ENCODE measurements at places on chromosomes 11 and 22.

GRCh38 chr11:30326114-30326778 lies 3.3 kb downstream of the ARL14EP start:
- DNase-seq = peak; percentile 10

GRCh38 chr11:111001081-111001430 lies 244.5 kb upstream of the POU2AF2 start:
- DNase-seq = peak; percentile 76

- no peak for DNase-seq
Observed at GRCh38 chr22:19865141-19865829, 10.6 kb upstream of the GNB1L start.

GRCh38 chr11:112963368-112963955 lies 2.2 kb downstream of the NCAM1 start:
- no peak for DNase-seq

DNA sequence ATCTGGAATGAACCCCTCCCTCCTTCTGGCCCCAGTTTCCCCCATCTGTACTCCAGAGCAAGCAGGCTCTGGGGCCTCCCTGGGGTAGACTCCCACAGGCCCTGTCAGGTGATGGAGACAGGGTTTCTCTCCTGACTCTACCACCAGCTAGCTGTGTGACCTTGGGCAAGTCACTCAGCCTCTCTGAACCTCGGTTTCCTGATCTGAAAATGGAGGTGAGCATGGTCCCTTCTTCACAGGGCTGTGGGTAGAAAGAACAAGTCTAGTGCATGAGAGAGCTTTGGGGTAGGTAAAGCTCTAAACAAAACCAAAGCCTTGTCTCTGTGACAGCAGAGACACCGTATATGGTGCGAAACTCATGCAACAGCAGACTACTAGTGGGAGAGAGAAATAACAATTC lies 5.6 kb downstream of the CD5 start:
- no peak for DNase-seq

GRCh38 chr11:77101043-77101537 lies 1.6 kb upstream of the OMP start:
- peak; percentile 22 for DNase-seq

- no peak for DNase-seq
Observed at GRCh38 chr11:83105168-83105567, 33.5 kb upstream of the RAB30 start.

GRCh38 chr11:95920460-95921105 lies 3.3 kb downstream of the MTMR2 start:
- DNase-seq = peak; percentile 49

- no peak for DNase-seq
Observed at GRCh38 chr22:20027966-20028854, 7.3 kb downstream of the TANGO2 start.

DNA sequence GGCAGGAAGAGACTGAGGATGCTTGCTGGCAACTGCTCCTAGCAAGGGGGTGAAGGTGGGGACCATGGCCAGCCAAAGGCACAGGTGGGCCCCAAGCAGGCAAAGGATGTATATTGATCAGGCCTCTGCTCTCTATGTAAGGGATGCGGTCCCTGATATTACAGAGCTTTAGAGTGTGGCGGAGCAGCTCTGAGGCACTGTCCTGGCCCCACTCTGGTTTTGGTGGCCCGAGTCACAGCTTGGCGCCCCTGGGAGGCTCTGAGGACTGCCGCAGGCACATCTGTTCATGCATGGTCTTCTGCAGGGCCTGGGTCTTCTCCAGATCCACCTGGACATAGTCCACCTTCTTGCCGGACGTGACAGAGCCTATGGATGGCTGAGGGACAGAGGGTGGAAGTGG lies 45.5 kb downstream of the GAB4 start:
- no peak for DNase-seq

DNA sequence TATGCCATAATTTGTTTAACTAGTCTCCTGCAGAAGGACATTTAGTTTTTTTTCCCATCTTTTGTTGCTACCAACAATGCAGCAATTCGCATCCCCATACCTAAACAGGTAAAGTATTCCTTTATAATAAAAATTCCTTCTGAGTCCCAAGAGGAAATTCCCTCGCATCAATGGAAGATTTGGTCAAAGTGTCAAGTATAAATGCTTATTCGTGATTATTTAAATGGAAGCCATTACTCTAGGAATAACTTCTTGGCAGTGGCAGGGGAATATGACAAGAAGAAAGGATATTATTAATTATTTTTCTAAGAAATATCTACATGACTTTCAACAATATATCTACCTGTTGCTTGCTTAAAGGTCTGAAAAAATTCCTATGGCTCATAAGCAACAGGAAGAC lies 25.6 kb downstream of the RNF141 start:
- no peak for DNase-seq

DNA sequence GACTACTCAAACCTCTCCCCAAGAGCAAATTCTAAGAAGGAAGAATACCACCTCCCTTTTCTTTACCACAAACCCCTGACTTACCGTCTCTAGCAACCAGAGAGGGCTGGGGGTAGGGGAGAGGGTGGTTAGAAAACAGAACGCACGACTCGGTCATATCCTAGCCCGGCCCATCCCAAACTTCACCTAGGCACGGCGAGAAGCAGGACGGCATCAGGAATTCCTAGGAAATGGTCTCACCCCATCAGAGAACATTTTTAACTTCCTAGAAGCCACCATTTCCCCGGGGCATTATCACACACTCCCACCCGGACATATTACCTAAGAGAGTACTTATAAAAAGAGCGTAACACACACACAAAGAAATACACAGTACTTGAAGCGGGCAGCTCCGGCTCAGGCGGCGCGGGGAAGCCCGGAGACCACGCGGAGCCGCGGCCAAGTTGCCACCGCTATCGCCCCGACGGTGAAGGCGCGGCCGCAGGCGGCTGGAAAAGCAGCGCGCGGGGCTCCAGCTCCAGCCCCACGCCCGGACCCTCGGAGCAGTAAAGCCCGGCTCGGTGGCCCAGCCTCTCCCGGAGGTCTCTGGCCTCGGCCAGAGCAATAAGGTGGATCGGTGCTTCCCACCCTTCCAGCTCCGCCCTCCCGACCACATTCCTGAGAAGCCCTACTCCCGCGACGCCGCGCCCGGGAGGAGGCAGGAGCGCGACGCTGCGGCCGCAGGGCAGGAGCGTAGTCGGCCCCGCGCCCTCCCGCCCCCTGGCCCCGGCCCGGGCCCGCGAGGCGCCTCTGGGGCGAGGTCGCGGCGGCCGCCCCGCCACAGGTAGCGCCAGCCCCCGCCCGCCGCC lies 878 bp downstream of the RRAS2 start:
- DNase-seq = peak; percentile 68

- DNase-seq = peak; percentile 65
Observed at GRCh38 chr11:44575288-44575672, 9.8 kb downstream of the CD82 start.

- no peak for DNase-seq
Observed at GRCh38 chr11:67283481-67283963, 5.6 kb upstream of the ANKRD13D start.

GRCh38 chr11:37643968-37644367 lies 1045.9 kb upstream of the RAG2 start:
- no peak for DNase-seq

DNA sequence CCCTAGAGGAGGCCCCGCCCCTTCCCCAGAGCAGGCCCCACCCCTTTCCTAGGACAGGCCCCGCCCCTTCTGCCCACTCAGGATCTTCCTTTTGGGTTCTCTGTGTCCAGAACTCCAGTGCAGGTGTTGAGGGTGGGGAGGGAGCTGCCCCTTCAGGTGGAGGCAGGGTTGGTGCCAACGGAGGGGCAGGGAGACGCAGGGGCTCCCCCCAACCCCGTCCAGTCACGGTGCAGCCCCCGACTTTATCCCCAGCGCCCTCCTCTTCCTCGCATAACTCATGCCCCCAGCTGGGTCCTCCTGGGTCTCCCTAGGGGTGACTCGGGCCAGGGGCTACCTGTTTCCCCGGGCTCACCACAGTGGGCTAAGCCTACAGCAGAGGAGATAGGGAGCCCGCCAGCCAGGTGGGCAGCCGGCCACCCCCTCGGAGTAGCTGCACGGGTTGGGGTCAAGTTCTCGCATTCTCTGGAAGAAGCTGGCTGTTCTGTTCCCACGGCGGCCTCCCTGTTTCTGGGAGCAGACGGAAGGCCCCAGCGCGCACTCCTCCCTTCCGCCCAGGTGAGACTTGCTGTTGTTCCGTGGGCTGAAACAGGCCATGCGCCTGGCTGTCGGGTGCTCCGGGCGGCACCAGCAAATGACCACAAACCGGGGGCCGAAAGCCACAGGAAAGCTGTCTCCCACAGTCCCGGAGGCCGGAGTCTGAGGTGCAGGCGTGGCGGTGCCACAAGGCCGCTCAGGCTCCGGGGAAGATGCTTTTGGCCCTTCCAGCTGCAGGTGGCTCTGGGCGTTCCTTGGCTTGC lies 38.9 kb downstream of the MUC2 start:
- no peak for DNase-seq

DNA sequence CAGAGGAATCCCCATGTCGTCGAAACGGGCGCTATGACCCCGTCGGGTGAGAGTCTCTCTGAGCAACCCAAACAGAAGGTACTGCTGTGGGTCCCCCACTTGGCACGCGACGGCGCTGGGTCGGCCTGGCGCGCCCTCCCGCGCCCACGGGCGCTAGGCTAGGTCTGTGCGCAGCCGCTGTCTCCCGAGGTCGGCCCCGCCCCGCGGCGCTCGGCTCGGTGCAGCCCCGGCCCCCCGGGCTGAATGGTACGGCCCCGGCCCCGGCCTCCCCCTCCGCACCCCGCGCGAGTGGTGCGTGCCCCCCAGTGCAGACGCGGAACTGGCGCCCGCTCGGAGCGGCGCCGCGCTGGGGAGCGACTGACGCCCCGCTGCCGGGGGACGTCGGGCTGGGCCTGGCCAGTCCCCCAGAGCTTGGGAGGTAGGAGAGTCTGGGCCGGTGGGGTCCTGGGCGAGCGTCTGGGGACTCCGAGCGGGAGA lies at the start of gene MADD:
Gene MADD (plus strand): TSS at position 305 of the 477 bp plus-strand sequence.
- peak; percentile 78 for DNase-seq

DNA sequence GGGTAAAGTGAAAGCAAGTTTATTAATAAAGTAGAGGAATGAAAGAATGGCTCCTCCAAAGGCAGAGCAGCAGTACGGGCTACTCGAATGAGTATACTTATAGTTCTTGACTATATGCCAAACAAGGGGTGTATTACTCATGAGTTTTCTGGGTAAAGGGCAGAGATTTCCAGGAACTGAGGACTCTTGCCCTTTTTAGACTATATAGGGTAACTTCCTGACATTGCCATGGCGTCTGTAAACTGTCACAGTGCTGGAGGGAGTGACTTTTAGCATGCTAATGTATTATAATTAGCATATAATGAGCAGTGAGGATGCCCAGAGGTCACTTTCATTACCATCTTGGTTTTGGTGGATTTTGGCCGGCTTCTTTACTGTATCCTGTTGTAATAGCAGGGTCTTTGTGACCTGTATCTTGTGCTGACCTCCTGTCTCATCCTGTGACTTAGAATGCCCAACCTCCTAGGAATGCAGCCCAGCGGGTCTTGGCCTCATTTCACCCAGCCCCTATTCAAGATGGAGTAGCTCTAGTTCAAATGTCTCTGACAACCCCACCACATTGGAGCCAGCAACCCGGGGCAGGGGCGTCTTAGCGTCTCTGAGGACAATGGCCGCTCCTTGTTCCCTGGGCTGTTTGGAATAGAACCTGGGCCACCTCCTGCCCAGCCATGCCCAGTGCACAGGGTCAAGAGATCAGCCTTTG lies 34.9 kb upstream of the CD82 start:
- no peak for DNase-seq

DNA sequence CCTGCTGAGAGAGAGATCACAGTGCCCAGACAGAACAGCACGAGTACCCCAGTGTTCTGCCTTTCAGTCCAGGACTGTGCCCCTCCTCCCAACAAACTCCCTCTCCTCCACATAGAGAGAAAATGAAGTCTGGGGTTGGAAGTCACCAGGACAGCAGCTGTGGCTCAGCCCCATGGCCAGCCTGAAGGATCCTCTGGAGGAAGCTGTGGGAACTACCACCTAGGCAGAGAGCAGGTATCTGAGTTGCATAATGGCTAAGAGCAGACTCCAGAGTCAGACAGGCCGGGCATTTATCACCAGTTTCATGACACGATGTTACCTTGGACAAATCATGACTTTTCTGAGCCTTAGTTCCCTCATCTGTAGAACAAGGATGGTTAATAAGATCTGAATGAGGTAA lies 61.2 kb upstream of the RRAS2 start:
- DNase-seq = no peak

DNA sequence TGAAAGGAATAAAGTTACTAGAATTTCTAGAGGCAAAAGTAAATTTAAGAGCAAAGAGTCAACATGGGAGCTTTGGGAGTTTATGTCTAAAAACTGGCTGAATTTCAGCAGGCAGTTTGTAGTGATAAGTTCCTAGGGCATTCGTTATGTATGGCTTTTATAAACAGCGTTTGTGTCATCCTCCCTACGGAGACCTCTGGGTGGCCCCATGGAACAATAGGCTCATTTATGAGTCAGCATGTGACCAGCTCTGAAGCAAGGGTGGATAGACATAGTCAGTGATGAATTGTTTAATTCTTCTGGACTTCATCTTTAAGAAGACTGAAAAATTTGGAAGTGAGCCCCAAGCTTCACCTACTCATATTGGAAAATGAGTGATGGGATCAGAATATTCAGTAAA lies 37.1 kb downstream of the SVIP start:
- DNase-seq = peak; percentile 12

DNA sequence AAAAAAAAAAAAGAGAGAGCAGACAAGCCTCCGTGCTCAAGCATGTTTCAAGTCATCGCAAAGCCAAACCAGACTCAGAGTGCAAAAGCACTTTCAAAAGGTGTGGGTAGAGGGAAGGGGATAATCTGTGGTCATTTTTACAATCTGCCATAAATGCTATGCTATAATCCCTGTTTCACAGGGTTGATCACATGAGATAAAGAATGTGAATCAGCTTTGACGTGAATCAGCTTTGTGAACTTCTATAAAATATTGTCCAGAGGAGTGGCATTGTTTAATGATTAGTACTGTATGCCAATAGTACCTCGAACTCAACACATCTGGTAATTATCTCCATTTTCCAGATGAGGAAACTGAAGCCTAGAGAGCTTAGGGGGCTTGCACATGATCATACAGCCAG lies 20.0 kb upstream of the POLD3 start:
- no peak for DNase-seq

GRCh38 chr11:76798671-76799065 lies 15.5 kb downstream of the TSKU start:
- DNase-seq = no peak

DNA sequence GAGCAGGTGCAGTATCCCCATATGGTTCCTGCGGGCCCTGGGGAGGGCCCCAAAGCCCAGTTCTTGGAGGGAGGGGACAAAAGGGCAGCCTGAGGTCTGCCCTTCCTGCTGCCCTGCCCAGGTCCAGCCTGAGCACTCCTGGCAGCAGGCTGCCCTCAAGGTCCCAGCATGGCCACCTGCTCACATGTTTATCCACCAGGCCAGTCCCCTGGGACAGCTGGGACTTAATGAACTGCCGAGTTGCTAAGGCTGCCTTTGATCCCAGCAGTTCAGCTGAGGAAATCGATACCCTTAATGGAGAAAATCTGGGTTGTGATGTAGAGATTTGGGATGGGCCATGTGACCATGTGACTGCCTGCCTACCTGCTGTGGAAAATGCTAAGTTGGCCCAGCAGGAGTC lies 146.2 kb downstream of the TRIM29 start:
- DNase-seq = no peak
